NCI-H2227 treated with DMSO at 0.1 percent for 48 hours (cell line): ENCODE measurements at places on chromosomes 6 and 20.

GRCh38 chr6:14573703-14574290, 456.2 kb downstream of the CD83 start:
- DNase-seq: peak; percentile 37

DNA sequence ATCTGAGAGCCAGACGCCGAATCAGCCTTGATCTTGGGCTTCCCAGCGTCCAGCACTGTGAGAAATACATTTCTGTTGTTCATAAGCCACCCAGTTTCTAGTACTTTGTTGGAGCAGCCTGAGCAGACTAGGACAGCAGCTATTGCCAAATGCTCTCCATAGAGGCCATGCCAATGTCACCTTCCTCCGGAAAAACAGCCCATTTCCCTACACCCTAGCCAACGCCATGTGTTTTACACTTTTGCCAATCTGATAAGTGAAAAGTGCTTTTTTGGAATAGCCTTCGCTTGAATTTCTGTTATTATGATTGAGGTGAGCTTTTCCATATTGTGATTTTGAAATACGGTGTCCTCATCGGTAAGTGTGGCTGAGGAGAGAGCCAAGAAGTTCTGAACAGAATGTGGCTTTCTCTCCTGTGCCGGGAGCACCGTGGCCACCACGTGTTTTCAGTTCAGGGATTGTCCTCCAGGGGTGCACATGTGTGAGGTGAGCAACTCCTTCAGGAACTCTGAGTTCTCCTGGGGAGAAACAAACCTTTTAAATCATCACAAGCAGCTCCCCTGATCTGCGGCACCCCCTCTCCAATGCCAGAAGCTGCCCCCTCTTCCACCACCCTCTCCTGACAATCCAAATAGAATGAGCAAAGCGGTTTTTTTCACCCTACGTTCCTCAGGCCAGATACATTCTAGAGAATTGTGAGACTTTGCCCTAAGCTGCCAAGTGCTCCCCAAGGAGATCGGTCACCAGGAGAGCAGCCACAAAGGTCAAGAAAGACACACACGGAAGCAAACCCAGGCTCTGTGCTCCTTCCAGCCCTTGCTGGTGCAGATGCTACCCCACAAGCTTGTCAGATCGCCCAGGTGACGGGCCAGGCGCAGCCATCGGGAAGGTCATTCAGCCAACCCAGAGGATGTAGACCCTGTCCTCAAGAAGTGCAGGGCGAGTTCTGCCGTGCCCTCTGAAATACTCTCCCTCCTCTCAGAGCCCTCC, 36.0 kb downstream of the TAF8 start:
- DNase-seq: no peak

- no peak for DNase-seq
Observed at GRCh38 chr6:53178837-53179432, 30.3 kb upstream of the GCM1 start.

DNA sequence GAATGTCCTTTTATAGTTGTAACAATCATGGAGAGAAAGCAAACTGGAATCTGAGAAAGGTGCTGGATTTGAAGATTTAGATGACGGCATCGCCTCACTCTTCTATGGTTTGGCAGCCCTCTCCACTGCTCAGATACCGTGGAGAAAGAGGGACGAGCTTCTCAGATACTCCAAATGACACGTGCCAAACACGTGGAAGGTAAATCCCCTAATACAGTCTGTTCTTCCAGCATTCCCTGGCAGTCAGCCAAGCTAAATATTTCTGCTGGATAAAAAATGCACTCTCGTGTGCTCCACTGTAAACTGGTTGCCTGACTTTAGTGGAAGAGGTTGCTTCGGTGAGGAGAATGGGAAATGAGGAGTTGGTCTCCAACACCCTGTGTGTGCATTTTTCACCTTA, 16.7 kb upstream of the PRDM1 start:
- DNase-seq: peak; percentile 15

DNA sequence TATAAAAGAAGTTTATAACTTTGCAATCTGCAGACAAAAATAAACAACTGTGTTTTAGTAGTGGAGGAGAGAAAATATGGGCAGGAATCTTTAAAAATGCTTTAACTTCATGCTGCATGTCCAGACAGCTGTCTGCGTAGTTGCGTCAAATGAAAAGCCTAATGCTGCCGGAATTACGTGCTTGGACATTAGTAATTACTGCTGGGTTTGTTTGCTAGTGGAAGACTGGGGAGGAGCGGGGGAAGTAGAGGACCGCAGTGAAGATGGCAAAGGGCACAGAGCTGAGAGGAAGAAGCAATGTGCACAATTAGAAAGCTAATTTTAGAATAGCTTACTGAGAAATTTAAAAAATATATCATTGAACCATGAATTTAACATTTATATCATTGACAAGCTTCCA, 2.4 kb downstream of the SNAP25 start:
- peak; percentile 59 for DNase-seq

- DNase-seq: no peak
Observed at GRCh38 chr6:75334266-75335040, 49.9 kb upstream of the TMEM30A start.

DNA sequence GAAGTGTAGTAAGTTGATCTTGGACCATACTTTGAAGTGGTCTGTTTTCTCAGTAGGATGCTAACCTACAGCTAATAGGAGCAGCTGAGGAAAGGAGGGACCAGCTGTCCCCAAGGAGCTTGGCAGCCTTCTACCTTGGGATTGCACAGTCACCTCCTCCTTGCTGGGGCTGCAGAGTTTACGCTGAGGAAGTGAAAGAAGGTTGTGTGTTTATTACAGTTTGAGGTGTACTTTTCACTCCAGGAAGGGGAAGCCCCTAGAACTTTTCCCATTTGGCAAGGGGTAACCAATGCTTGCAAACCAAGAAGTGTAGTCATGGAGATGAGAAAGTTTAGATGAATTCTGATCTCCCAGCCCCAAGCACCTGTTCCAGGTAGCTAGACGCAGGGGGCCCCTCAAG, 58.8 kb downstream of the BMP6 start:
- no peak for DNase-seq

- no peak for DNase-seq
Observed at GRCh38 chr20:4573564-4574355, 147.9 kb upstream of the PRND start.

DNA sequence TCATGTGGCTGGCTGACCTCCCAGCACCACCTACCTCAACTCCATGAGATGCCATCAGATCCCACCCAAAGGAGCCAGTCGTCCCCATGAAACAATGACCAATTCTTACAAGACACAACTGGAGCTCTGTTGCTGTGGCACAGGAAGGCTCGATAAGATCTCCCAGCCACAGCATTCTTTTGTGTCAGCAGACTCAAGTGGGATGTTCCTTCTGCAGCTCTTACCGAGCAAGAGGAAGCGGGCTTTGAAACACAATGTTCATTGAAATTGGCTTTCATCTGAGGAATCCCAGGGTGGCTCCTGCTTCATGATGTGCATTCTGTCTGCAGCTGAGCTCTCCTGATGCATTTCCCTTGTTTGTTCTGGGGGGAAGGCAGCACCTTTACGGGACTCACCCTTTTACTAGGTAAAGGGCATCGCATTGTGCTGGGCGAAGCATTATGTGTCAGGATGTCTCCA, 222.0 kb upstream of the SGK1 start:
- DNase-seq: no peak

DNA sequence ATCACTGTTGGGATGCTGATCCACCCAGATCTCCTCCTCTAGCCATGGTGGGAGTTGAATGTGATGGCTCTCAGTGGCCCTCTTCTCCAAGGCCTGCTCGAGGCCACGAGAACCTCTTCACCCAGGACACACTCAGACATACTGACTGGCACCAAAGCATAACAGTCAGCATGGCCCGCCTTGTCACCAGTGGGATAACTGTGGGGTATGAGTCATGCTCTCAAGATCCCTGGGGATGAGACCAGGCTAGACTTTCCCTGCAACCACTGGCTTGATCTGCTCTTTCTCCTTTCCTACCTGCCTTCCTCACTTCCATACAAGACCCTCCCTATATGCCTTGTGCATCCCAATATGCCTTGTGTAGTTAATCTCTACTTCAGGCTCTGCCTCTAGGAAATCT, 66.8 kb downstream of the RIN2 start:
- DNase-seq: no peak

DNA sequence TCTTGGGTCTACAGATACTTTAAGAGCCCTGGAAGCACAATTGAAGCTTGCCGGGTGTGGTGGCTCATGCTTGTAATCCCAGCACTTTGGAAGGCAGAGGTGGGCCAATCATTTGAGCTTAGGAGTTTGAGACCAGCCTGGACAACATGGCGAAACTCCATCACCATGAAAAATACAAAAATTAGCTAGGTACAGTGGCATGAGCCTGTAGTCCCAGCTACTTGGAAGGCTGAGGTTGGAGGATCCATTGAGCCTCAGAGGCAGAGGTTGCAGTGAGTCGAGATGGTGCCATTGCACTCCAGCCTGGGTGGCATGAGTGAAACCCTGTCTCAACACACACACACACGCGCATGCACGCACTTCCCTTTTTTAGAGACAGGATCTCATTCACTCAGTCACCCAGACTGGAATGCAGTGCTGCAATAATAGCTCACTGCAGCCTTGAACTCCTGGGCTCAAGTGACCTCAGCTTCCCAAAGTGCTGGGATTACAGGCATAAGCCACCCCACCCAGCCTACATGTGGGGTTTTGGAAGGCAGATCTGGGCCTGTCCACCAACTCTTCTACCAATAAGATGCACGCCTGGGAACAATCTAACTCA, 182.5 kb upstream of the JARID2 start:
- no peak for DNase-seq

GRCh38 chr20:43820731-43821330, 93.8 kb upstream of the TOX2 start:
- no peak for DNase-seq

DNA sequence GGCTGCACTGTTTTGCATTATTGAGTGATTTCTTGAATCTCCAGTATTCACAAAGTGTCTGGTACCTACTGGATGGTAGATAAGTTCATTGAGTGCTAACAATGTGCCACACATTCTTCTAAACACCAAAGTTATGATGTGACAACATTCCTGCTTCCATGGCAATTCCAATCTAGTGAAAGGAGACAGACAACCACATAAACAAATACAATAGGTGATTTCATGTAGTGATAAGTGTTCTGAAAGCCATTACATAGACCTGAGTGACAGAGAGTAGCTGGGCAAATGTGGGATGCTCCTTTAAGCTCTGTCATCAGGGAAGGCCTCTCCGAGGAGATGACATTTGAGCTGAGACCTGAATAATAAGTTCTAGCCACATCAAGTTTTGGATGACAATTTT, 295.5 kb downstream of the SLC35F1 start:
- DNase-seq: no peak

GRCh38 chr6:53411451-53411850, 62.7 kb upstream of the ELOVL5 start:
- no peak for DNase-seq
